Stimulated activated CD4-positive, alpha-beta T cell treated with anti-CD3 and anti-CD28 coated beads, Interleukin-4, amount 100 ng/mL, for 24 hours (primary cell): ENCODE measurements at places on chromosomes 5 and 9.
A peak's percentile ranks its signal among the peaks of the same experiment; 100 is the strongest.

GRCh38 chr5:16493261-16493660 lies 27.7 kb upstream of the ZNF622 start:
- no peak for DNase-seq

GRCh38 chr5:132069561-132069960 lies 4.0 kb upstream of the CSF2 start:
- no peak for DNase-seq

DNA sequence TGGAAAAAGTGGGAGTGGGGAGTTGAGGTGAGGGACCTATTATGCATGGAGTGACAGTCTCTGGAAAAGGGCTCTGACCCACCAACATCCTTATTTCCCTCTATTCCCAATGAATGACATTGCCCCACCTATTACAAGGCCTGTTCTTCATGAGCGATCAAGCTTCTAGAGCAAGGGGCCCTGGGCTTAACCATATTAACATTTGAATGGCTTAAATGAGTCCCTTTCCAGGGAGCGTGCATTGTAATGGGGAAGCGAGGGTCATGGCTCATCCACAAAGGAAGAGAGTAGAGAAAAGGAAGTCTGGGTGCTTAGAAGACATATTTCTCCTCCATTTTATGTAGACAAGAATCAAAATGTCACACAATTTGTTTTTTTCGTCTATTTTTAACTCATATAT lies 255.5 kb downstream of the CAAP1 start:
- no peak for DNase-seq

DNA sequence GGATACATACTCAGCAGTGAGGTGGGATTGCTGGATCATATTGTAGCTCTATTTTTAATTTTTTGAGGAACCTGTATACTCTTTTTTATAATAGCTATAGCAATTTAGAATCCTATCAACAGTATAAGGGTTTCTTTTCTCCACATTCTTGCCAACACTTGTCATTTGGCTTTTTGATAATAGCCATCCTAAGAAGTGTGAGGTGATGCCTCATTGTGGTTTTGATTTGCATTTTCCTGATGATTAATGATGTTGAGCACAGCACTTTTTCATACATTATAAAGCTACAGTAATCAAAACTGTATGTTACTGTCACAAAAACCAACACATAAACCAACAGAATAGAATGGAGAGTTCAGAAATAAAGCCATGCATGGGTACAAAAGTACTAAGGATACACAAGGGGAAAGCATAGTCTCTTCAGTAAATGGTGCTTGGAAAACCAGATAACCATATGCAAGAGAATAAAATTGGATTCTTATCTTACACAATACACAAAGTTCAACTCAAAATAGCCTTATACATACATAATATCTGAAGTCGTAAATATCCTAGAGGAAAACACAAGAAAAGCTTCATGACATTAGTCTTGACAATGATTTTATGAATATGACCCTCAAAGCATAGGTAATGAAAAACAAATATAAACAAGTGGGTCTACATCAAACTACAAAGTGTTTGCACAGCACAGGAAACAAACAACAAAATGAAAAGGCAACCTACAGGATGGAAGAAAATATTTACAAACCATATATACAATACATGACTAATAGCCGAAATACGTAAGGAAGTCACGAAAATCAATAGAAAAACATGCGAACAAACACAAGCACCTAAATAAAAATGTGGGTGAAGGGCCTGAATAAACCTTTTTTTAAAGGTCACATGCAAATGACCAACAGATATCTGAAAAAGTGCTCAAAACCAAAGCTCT lies 287.8 kb upstream of the DAB2 start:
- DNase-seq: no peak

DNA sequence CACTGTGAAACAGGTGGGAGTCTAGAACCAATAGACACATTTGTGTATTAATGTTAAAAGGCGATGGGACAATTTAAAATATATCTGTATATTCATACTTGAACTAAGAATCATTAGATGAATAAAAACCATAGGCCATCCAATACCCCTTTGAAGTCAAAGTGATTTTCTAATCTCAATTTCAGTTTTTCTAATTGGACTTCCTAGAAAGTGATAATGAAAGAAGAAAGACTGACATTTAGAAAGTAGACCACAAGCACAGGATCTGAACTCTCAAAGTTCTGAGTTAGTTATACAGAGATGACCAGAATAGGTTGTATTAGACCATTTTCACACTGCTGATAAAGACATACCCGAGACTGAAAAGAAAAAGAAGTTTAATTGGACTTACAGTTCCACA lies 412.8 kb upstream of the PIK3R1 start:
- DNase-seq: no peak

DNA sequence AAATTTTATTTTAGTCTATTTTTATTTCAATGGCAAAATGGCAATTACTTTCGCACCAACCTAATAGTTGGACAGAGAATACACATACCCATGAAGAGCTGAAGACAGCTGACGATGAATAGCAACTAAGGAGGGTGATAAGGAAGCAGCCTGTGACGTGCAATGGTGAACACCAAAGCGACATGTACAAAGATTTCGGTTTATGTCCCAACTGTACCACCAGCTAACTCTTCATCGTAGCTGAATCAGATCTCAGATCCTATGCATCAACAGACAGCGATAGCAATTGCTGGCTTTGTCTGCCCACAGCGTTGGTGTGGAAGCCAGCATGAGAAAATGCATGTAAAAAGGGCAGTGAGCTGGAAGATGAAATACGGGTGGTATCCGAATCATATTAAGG lies 130.6 kb upstream of the ANKH start:
- DNase-seq: no peak

GRCh38 chr9:38207247-38207778 lies 138.3 kb upstream of the SHB start:
- no peak for DNase-seq

GRCh38 chr5:54525261-54525660 lies 7.7 kb downstream of the SNX18 start:
- no peak for DNase-seq

GRCh38 chr9:107940616-107941595 lies 451.3 kb upstream of the KLF4 start:
- no peak for DNase-seq

DNA sequence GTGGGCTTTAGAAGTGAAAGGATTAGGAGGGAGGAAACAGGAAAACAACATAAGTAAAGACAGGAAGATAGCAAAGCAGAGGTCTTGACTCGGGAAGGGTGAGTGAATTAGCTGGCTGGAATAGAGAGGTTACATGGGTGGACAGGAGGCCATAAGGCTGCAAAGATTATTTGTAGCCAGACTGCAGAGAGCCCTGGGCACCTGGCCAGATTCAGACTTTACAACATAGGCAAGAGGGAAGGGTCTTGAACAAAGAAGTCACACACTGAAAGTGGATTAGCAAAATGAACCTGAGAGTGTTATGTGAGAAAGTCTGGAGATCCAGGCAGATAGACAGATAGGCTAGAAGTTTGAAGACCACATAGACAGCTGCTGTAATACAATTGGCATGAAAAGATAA lies 29.7 kb upstream of the CER1 start:
- DNase-seq: no peak

- DNase-seq: no peak
These were observed 2.9 kb downstream of the ARL14EPL start for GRCh38 chr5:116035123-116035522.

DNA sequence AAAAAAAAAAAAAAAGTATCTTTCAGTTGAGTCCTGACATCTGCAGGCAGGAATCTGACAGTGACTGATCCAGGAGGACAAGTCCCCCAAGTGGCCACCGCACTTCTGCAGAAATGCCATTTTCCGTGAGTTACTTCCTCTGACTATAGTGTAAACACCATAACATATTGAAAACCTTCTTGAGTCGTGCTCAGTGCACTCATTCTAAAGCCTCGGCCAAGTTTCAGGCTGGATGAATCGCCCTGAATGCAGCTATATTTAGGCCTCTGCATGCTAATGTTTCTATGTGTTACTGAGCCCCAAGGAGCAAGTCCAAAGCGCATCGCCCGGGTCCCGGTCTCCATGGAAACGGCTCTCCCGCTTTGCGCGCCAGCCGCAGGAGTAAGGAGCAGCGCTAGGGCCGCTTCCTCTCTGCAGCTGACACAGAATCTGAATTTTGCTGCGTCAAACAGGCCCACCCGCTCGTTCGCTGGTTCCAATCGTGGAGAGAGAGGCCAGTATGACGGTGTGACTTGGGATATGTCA lies 335.4 kb downstream of the MSX2 start:
- peak; percentile 7 for DNase-seq

DNA sequence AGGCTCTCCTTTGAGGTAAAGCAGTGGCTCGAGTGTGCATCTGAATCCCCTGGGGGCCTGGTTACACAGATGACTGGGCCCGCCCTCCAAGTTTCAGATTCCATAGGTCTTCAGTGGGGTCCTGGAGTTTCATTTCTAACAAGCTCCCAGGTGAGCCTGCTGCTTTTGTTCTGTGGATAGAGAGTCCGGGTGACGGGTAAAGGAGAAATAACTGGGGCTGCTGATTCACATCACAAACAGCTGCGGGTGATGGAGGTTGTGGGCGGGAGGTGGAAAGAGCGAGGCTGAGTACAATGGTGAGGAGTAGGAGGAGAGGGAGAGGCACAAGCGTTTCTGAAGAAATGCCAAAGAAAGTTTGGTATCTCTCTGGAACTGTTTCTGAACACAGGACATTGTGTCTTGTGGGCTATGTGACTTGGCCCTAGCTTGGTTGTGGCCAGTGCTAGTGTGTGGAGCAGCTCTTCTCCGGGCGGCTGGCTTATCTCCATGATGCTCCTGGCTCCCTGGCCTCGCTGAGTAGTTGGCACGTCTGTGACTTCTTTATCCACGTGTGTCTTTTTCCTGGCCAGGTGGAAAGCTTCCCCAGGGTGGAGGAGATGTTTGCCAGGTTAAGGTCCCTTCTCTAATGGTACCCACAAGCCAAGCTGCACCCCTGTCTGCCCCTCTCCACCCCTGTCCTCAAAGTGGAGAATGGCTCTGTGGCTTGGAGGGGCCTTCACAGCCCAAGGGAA lies 61.7 kb downstream of the HSPA4 start:
- peak; percentile 62 for DNase-seq

DNA sequence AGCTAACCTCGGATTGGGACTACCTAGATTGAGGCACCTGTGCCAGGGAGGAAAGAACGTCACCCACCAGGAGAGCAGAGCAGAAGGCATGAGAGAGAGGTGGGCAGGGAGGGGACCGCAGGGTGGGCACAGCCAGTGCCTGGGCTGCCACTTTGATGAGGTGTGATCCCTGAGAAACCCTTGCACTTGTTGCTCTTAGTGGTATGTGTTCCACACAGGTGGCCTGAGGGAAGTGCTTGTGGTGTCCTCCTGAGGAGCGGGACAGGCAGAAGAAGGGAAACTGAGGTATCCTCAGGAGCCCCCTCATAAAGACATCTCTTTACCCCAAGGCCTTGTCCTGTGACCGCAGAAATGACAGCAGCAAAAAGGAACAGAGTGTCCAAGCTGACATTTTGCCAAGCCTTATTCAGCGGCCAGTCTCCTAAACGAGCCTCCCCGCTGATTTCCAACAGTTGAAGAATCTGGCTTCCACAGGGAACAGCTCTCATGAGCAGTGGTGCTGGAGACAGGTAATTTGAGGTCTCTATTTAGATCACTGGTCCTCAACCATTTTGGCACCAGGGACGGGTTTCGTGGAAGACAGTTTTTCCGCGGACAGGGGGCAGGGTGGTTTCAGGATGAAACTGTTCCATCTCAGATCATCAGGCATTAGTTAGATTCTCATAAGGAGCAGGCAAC lies 82.4 kb downstream of the FOXD1 start:
- no peak for DNase-seq

DNA sequence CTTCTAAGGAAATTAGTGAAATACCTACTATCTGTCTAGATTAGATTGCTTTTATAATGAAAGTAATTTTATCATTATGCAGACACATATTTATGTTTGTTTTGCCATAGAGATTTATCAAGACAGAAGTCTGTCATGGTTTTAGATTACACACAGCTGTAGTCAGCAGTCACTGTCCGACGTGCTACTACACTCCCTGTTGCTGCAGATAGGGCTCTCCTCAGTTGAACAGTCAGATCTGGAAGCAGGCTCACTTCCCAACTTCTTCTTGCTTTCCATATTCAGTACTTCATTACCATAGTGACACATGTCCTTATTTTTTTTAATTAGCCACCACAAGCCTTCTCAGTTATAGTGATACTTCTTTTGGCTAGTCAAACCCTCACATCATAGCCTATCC lies 329.9 kb upstream of the ITGA1 start:
- DNase-seq: no peak

DNA sequence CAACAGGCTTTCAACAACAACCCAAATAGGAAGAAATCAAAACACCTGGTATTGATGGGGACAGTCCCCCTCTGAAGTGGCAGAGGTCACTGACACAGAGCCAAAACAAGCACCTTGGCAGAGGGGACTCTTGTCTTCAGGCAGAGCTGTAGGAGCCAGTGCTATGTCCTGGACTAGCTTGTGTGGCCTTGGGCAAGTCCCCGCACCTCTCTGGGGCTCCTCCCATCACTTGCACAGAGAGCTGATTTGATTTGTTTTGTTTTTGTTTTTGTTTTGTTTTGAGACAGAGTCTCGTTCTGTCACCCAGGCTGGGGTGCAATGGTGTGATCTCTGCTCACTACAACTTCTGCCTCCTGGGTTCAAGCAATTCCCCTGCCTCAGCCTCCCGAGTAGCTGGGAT lies 100.8 kb downstream of the C9orf50 start:
- DNase-seq: no peak
